RWPE1 (cell line): ENCODE measurements at places on chromosomes 1 and 21.

GRCh38 chr1:58812468-58812867 is 28.6 kb upstream of the JUN start:
- no peak for DNase-seq

DNA sequence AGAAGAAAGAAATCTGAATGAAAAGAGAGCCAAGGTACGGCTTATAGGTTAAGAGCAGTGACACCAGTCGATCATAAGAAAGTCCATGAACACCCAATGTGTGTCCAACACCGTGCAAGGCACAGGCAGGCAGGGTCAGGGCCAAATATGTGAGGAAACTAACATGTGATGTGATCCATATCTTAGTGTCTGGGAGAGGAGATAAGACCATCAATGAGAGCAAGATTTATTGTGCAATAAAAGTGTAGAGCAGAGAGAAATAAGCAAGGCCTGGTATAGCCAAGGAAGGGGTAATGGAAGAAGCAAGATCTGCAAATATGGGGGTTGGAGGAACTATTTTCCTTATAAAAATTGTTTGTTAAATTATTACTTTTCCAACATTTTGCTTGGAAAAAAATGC is 198.8 kb downstream of the CRB1 start:
- DNase-seq: no peak

DNA sequence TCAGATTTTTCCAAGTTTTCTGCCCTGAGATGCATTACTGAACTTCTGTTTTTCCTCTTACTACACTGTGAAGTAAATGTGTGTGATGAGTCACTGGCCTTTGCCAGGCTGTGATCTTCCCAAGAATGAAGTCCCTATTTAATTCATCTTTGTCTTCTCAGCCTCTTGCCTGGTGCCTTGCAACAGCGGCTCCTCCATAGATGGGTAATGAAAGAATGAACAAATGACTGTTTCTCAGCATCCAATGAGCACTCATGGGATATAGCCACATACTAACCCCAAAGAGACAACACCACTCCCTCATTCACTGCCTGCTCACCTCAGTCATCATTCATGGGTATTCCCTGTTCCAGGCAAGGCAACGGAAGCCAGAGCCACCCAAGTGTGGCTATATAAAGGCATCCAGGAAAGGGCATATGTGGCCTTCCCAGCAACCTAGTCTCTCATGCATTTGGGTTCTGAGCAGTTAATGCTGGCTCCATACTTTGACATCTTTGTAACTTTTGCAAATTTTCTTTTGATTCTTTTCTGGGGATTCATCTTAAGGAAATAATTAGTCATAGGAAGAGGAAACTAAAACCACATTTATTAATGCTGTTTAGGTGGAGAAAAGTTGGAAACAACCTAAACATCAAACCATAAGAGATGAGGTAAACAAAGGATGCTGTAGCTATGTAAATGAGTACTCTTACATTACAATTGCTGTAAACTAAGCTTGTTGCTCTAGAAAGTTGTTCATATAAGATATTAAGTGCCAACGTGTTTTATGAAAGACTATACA is 71.9 kb downstream of the HIVEP3 start:
- DNase-seq: no peak

DNA sequence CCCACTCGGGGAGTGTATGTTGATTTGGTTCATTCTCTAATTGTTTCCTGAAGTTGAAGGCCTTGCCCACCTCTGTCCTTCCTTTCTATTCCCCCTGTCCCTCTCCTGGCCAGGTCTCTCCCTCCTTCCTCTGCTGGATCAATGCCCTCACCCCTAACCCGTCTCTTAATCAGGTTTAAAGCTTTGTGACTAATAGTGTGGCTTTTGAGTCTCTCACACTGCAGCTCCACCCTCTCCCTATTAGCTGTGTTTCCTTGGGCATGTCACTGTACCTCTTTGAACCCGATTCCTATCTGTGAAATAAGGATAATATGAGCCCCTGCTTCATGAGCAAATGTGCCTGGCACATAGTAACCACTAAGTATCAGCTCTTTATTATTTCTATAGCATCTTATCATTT is 20.5 kb downstream of the AHDC1 start:
- no peak for DNase-seq

DNA sequence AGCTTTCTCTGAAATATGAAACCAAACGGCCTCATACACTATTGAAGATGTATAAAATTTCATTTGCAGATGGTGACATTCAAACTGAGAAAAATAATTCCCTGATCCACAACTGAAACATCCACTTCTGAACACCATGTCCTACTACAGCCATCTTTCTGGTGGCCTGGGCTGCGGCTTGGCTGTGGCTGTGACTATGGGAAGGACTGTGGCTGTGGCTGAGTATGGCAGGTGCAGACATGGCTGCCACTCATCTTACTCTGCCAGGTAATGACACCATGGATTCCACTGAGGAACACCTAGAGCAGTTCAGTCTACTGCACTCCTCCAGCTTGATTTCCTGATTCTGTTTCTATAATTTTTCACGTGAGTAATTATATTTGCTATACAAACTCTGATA is at the start of gene KRTAP20-4:
TSS of gene KRTAP20-4 (plus strand) at position 106 of the 400 bp plus-strand sequence.
- no peak for DNase-seq

- DNase-seq: no peak
Measured at GRCh38 chr1:60994369-60994768, 88.0 kb upstream of the NFIA start.

DNA sequence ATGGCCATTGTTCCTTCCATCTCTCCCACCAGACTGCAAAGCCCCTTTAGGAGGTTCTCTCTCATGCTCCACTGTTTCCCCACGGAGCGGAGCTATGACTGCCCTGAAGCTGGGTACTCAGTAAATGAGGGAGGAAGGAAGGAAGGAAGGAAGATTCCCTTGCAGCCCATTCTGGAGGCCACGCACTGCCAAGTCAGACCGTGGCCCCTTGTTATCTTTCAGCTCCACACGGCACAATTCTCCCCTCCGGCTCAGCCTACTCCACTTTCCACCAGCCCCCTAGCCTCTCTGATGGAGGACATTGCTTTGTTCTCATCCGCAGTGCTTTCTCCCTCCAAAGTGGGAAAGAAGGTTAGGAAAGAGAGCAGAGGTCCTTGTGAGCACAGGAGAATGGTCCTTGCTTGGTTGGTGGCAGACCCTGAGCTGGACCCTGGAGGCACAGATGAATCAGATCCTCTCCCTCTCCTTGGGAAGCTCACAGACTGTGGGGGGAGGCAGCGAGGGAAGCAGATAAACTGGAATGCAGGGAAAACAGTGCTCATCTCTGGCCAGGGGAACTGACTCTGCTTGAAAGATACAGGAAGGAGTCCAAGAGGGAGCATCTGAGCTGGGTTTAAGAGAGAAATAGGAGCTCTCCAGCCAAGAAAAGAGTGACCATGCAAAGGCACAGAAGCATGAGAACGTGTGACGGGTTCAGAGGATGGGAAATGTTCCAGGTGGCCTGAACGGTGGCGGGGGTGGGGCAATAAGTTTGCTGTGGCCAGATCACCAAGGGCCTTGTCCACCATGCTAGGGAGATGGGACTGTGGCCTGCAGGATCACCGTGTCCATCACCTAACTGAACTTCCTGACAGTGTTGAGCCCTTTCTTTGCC is 52.6 kb downstream of the GLIS1 start:
- no peak for DNase-seq
